ENCODE measurements at places on chromosomes 3 and 15.
A peak's percentile ranks its signal among the peaks of the same experiment; 100 is the strongest.

DNA sequence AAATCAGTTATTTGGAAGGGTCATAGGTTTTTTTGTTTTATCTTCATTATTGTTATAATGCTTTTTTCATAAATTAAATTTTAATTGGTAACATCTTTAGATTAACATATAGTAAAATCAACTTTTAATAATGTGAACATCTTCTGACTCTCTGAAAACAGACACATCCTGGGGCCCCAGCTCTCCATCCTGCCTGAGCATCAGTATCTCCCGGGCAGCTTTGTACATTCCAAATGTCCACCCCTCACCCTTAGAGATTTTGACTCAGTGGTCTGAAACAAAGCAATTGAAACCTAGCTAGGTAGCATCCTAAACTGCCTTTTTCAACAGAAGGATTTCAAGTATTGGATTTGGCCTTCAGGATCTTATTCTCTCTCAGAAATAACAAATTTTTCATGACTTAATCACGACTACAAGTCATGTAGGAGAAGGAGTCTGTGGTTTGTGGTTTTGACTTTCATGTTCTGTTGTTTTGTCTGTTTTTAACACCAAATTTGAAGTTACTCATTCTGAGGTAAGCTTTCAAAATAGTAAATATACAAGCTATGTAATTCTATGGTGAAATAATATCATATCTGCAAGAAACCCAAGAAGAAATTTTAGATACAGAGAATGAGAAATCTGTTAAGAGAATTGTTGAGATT is 147.3 kb upstream of the UBE2E2 start:
- DNase-seq: peak; percentile 88

DNA sequence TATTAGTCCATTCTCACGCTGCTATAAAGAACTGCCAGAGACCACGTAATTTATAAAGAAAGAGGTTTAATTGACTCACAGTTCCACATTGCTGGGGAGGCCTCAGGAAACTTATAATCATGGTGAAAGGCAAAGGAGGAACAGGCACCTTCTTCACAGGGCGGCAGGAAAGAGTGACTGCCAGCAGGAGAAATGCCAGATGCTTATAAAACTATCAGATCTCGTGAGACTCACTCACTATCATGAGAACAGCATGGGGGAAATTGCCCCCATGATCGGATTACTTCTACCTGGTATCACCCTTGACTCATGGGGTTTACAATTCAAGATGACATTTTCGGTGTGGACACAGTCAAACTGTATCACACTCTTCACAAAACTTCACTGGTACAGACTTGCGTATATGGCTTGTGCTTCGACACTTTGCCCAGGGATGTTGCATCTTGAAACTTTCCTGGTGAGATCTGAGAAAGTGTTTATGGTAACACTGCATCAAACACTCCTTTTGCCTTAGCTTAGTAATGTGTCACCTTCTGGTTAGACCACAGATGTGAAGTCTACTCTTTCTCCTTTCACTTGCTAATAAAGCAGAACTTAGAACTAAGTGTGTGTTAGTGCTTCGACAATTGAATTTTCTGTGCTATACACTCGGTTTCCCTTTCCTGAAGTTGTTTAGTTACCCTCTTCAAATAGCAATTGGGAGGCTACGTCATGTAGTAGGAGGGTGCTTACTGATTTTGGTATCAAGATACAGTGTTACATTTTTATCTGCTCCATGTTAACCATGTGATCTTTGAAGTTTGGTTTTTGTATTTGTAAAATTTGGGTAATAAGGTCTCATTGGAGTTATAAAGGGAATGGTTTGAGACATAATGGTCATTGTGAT is 185.7 kb downstream of the LPP start:
- DNase-seq: no peak

- no peak for DNase-seq
Measured at GRCh38 chr3:128237348-128238183, 84.3 kb downstream of the EEFSEC start.

GRCh38 chr15:67100801-67101581 is 35.6 kb downstream of the SMAD3 start:
- no peak for DNase-seq

DNA sequence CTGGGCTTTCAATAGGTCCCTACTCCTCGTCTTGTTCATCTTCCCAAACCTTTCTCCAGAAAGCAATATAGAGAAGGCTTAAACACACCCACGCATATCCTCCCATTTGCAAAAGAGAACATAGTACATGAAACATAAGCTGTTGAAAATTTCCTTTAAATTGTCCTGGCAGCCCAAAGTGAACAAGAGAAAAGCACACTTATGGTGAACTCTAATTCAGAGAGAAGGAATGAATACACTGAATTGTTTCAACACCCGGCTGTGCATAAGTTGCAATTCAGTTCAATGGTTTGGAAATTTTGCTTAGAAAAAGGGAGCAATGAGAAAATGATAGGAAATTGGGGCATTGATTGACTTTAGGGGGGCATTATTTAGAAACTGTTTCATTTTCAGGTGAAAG is 202.6 kb downstream of the TIGIT start:
- DNase-seq: no peak

- no peak for DNase-seq
Measured at GRCh38 chr3:42081838-42082473, 9.2 kb upstream of the TRAK1 start.

GRCh38 chr3:23294770-23295387 is 91.8 kb downstream of the UBE2E2 start:
- no peak for DNase-seq

- no peak for DNase-seq
Measured at GRCh38 chr15:40372981-40373380, 9.5 kb upstream of the KNSTRN start.

DNA sequence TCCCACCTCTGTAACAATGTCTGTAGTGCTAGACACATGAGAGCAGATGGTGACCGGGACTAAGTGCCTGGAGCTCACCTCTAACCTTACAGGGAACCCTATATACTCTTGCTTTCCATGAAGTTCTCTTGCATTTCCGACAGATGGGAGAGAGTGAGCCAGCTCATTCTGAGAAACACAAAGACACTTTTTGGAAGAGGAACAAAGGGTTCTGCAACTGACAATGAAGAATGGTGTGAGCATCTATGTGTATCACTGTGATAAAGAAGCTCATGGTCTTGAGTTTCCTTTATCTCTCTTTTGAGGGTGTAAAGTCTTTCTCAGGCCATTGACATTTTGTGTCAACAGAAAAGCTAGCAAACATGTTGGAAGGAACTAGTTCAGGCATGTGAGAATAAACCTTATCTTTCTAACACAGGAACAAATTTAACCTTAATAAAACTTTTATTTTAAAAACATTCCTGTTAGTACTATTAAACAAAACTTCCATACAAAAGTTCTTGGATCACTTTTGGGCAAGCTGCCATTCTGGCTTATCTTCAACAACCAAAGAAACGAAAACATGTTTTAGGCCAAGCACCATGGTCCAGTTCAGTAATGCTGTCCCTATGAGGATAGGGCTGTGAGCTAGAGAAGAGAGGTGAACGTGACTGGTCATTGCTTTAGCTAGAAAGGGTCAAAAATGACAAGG is 142.7 kb downstream of the THRB start:
- DNase-seq: no peak

DNA sequence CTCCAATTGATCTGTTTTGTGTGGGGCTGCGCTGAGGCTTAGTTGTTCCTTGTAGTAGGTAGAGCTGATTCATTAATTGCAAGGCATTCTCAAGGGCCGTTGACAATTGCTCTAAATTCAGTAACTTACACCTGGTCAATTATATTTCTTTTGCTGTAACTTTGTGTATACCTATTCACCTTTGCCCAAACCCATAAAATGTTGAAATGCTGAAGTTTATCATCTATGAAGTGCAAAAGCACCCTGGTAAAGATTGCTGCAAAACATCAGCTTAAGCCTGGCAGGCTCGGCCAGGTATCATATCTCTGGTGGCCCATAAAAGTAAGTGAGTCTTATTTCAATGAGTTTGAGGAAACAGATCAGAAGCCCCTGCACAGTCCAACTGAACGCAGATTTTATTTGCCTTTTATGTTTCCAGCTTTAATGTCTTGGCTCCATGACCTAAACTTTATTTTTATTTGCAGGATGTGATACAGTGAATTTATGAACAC is 203.6 kb upstream of the SLCO3A1 start:
- no peak for DNase-seq

DNA sequence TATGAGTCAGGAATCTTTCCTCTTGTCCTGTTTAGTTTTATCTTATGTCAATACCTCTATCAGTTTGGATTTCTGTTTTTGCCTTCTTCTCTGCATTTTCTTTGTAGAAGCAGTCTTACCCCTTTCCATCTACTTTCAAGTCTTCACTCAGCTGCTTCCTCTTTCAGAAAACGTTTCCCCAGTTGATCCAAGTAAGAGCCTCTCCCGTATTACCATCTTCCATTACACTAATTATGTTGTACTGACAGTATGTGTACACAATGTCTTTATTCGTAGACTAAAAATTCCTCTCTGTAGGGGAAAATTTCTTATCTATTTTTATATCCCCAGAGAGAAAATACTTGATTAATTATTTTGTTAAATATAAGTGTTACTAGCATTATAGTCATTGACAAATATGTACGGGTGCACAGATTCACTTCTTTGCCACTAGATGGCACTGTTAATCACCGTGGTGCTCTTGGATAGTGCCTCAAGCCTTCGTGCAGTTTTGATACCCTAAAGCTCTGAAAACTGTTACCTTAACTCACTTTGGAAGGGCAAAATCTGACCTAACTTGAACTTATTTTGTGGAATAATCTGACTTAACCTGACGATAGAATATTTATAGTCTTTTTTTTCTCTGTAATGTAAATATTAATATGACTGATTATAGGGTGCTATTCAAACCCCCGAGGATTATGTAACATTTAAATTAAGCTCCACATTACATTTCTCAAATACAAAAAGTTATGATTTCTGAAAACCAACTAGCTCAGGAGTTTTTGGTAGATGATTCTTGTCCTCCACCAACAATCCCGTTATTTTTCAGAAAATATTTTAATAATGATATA is 74.2 kb upstream of the POU1F1 start:
- DNase-seq: peak; percentile 30

DNA sequence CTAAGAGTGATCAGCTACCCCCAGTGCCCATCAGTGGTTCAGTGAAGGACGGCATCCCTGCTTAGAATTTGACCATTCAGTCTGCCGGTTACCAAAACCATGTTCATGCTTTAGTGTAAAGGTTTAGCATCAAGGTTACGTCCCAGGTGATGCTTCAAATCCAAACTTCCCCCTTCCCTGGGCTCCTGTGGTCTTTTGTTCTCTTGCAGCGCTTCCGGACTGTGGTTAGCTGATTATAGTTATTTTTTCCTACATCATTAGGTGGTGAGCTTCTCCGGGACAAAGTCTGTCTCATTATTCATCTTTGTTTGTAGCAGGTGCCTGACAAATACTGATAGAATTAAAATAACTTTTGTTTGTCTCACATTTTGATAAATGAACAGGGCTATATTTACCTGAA is 28.3 kb upstream of the MYZAP start:
- no peak for DNase-seq

All from foreskin keratinocyte (primary cell).